ENCODE measurements at places on chromosomes 5 and 9. TPM values are rescaled to one million over a fixed set of nuclear protein-coding genes. Genes with fewer than 3 reads are reported as not detected.

DNA sequence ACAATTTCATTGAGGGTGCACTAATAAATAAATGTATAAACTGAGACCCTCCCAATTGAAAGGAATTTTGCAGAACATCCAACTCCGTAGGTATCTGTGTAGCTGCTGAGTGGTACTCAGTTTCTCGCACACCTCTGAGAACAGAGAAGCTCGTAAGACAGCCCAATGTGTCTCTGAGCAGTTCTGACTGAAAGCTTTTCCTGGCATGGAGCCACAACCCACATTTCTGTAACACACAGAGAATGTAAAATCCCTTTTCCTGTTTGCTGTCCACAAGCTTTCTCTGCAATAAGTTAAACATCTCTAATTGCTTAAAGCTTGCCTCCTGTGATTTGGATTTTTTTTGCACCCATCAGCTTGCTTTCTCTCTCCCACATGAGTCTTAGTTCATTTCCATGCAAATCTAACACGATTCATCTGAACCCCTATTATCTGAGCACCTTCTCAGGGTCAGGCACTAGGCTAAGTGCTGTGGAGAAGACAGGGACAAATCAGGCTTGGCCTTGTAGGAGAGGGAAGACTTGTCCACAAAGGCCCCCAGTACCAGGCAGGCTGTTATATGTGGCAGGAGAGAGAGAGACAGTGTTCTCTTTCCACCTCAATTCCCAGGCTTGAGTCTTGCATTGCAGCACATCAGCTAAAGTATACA lies 44.2 kb upstream of the COL15A1 start:
- peak; percentile 87 for DNase-seq

Gene TMEM171
- 0.41 TPM for total RNA-seq

DNA sequence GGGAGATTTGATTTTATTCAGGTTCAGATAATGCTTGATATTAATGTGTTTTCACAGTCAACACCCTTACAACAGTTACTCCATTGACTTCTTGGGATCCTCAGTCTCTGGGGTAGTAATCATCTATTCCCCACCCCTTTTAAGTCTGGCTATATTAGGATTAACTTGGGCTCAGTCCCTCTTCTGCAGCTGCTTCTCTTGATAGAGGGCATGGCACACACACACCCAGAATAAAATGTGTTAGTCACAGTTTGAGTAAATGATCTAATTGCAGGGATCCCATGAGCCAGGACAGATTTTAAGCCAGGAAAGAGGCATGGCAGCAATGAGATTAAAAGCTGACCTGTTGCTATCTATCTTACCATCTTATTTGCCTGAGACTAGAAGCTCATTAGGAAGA lies 53.7 kb upstream of the VLDLR start:
- peak; percentile 63 for DNase-seq

Gene ALDH1A1
- 62.8 TPM for total RNA-seq

- DNase-seq, result no peak
These were observed 72.7 kb upstream of the IFNE start for GRCh38 chr9:21554813-21555212.

DNA sequence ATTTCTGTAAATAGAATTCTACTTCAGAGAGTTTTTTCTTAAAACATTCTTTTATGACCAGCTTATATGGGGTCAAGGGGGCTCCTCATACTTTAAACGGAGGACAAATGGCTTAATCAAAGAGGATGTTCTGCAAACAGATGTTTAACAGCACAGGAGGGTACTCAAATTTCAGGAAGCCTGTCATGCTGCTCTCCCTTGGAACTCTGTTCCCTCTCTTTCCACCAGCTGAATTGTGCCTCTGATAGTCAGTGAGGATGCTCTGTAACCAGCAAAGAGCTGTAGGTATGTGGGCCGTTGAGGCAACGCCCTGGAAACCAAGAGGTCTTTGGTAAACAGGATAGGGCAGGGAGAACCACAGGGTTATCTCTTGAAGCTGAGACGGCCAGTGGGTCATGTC lies 161.1 kb downstream of the C5orf15 start:
- DNase-seq, result no peak

Gene IL17B
- total RNA-seq, result 56.1 TPM

GRCh38 chr5:73692166-73692640 lies 66.2 kb downstream of the ARHGEF28 start:
- DNase-seq, result no peak

Gene CTNND2
- 2.4 TPM for total RNA-seq

DNA sequence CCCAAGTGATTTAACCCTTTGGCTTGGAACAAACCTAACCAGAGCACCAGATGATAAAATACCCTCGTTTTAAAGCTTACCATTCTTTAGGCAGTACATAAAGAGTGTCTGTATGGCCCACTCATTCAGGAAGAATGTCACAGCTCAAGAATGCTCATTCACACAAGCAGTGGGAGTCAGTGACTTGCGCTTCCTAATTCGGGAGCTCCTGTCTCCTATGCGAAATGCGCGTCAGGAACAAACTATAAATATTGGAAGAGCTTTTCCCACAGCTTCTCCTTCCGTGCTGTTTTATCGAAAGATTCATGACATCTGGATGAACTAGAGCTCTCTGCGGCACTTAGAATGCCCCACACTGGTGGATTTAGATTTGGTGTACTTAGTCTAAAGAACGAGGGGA lies 66.6 kb downstream of the NTRK2 start:
- DNase-seq, result no peak

GRCh38 chr5:178202541-178202940 lies 1.8 kb upstream of the HNRNPAB start:
- DNase-seq, result no peak

DNA sequence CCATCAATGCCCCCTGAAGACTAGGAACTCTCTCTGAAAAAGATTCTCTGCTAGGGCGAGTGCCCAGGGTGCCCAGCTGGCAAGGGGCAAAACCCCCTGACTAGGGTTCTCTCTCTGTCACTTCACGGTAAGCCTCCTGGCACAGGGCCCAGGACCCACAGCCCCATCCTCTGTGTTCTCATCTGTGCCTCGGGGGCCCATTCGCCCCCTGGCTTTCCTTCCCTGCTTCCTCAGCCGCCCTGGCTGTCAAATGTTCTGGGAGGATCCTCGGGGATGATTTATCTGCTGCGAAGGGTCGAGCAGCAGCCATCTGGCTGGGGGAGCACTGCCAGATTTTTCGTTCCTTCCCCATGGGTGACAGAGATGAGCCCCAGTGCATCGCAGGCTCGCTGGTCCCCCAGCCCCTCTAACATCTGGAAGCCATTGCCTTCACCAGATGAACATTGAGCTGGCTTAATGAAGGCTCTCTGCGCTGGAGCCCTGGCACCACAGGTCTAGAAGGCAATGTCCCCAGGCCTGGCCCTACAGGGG lies 24.2 kb downstream of the HMCN2 start:
- peak; percentile 46 for DNase-seq

DNA sequence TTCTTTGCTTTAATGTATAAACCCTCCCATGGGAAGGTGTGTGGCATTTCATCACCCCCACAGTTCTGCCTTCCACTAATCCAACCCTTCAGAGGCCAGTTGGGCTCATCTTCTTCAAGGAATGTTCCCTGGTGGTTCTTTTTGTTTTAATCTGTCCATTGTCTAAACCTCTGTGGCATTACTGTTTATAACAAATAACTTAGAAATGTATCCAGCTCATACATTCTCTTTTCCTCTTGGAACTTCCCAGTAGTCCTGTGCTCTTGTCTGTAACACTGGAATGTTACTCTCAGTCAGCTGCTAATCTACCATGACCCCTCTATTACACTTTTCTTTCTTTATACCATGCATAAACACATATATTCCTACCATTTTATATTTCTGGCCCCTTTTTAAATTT lies 213.5 kb upstream of the TARS1 start:
- DNase-seq, result no peak

GRCh38 chr5:151469386-151469785 lies 22.0 kb downstream of the SLC36A1 start:
- no peak for DNase-seq

Gene KCNN2
- total RNA-seq, result 15.6 TPM

Gene TAF11L10
- not detected for total RNA-seq

GRCh38 chr9:8374471-8374870 lies 574.9 kb upstream of the DMAC1 start:
- DNase-seq, result no peak

DNA sequence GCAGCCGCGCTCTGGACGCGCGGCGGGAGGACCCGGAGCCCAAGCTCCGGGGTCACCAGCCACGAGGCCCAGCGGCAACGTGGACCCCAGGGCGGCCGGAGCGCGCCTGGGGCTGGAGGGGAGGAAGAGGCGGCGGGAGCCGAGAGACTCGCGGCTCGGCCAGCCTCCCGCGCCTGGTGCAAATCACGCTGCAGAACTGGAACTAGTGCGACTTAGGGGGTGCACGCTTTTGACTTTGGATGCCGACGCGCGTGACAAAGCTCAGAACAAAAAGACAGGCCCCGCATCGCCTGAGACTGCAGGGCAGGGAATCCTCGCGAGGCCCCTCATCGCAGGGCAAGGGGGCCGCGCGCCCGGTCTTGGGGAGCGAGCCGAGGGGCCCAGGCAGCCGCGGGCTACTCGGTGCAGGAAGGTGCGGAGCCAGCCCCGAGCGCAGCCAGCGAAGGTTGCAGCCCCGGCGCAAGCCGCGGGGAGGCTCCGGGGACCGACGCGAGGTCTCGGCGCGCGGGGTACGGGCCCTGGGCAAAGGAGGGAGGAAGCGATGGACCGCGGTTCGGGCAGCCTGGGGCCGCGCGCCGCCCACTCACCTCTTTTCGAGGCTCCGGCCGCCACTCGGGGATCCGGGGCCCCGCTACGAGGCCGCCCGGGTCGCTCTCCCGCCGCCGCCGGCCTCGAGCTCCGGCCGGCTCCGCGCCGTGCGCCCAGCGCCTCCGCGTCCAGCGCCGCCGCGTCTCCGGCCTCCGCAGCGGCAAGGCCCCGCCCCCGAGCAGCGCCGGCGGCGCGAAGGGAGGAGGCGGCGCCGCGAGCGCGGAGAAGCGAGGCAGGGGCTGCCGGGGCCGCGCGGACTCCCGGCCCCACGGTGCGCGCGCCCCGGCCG lies at the start of gene GOLM1:
Gene GOLM1 (minus strand): TSS at position 735 of the 877 bp plus-strand sequence. CDS start 20,238 bp downstream, outside the sequence.
- DNase-seq, result peak; percentile 85

Gene PTGDS
- total RNA-seq, result 10.2 TPM

- peak; percentile 60 for DNase-seq
These were observed 94.6 kb upstream of the HMHB1 start for GRCh38 chr5:143717400-143717799.

Gene GRIN1
- 1.1 TPM for total RNA-seq

Gene SPATA31A3
- not detected for total RNA-seq

Gene MZB1
- total RNA-seq, result 0.62 TPM

GRCh38 chr5:117299936-117300328 lies 725.3 kb upstream of the SEMA6A start:
- DNase-seq, result peak; percentile 14

DNA sequence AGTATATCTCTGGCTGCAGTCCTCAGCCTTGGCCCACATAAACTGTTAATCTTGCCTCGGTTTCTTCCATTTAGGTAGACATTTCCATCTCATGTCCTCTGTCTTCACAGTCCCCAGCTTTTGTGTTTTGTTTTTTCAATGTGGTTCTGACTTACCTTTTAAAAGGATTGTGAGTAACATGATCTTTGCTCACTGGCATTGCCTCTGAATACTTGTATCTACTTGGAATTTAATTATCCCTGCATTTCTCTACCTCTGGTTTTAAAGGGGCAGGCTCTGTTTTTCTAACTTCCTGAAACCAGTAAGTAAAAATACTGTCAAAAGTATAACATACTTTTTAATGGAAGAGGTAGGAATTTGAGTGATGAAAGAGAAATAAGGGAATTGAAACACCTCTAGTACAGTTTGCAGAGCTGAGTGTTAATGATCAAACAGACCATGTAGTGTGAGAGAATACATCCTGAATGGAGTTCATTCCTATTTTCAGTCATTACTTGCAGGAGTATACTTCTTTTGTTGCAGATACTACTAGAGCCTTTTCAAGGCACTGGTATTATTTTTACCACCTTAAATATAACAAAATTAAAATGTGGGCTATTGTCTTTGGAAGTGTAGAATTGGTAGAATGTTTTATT lies 62.6 kb downstream of the MTREX start:
- no peak for DNase-seq

DNA sequence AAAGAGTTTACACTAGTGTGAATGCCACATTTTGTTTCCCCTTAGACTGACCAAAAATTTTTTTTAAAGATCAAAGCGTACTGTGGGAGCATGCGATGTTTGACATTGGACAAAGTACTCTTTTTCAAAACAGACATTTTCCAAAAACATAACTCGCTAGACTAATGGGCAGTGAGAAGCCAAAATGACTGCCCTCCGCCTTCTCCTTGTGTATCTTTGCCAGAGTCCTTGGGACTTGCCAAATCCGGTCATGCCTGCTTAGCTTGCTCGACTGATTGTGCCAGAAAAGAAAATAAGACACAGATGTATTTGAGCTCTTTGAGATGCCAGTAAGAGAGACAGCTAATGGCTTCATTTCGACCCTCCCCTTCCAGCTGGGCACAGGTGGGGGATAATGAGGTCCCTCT lies 157.5 kb downstream of the MAPKAP1 start:
- DNase-seq, result peak; percentile 95

DNA sequence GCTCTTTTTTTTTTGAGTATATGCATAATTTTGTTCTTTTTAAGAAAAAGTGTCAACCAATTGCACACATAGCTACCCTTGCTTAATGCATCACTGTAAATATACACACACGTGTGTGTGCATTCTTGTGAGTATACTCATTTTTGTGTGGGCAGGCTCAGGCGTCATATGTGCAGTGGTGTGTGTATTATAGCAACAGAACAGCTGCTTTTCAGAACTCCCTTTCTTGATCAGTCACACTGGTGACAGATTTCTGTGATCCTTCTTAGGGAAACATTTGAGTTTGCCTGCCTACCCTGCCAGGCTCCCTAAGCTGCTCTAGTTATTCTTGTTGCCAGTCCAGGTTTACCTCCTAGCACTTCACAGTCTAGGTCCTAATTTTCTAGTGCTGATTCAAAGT lies 287.0 kb upstream of the SEMA6A start:
- peak; percentile 66 for DNase-seq

GRCh38 chr5:127599320-127599719 lies 49.6 kb upstream of the CTXN3 start:
- no peak for DNase-seq

DNA sequence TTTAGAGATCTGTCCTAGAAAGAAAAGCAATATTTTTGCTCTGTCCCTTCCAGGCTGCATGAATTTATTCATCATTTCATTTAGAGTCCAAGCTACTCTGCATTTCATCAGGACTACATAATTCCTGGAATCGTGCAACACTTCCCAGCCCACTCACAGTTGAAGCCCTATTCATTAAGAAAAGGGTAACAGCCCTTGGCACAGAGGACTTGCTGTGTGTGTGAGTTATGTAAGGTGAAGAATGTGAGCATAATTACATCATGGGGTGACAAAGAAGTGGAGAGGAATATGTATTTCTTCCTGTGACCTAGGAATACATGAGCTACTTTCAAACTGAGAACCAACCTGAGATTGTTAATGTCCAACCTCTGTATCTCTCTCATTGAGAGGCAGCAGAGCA lies 317.4 kb downstream of the ARHGEF28 start:
- no peak for DNase-seq

Gene GABRA1
- total RNA-seq, result not detected

GRCh38 chr5:92179651-92180050 lies 796.5 kb upstream of the ARRDC3 start:
- DNase-seq, result no peak

- peak; percentile 56 for DNase-seq
These were observed 19.3 kb upstream of the LECT2 start for GRCh38 chr5:135974021-135974600.
